Spinal cord (tissue), 10 donors: ENCODE measurements at places on chromosomes 5 and 9. TPM values are rescaled to one million over a fixed set of nuclear protein-coding genes. Genes with fewer than 3 reads are reported as not detected.

Gene PCDHGA12
- 8.5 TPM for total RNA-seq

DNA sequence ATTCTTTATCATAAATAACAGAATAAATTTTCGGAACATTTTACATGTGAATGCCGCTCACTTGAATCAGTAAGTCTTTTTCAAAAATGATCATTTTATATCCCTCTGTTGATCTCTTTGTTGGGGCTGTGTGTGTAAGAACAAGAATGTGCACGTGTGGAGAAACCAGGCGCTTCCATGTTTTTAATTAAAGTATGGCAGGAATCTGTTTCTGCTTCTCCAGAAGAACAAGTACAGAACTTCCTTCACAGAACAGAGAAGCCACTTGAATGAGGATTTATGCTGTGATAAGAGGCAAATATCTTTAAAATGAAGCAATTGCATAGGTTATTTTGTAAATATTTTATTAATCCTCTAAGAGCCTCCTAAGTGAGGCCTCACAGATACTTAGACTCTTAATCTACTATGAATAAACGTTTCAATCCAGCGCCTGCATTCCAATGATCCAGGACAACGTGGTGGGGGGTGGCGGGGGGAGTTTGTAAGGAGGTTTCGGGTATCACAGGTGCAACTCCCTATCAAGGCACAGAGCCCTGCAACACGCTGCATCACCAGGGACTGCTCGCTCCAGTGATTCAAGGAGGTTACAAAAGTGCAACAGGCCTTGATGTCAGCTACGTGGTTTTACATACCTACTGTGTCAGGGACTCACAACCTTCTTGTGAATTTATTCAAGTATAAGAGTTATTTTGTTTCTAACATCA is 409.2 kb downstream of the BNC2 start:
- no peak for DNase-seq

DNA sequence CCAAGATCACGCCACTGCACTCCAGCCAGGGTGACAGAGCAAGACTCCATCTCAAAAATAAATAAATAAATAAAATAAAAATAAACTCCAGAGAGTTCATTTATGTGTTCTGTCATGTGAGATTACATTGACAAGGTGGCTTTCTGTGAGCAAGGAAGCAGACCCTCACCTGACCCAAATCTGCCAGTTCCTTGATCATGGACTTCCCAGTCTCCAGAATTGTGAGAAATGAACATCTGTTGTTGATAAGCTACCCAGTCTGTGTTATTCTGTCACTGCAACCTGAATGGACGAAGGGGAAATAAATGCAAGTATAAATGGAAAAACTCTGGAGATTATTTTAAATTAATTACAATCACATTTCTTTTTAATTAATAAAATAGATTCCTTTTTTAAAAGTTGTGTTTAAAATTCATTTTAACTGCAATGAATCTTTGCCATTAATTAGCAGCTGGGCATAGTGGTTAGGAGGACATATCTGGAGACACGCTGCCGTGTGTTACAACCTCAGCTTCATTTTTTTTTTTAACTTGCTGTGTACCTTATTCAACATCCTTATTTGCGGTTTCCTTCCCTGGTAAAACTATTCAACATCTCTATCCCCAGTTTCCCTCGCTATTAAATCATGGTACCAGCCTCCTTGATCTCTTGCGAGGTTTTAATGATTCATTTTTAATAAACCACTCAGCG is 376.4 kb downstream of the CHSY3 start:
- DNase-seq: no peak

Gene CXCL14
- 13.0 TPM for total RNA-seq

Gene ANKRD34B
- 0.39 TPM for total RNA-seq

GRCh38 chr5:74631081-74631953 is 9.2 kb downstream of the ENC1 start:
- no peak for DNase-seq

Gene ADAMTSL2
- total RNA-seq: 6.9 TPM

DNA sequence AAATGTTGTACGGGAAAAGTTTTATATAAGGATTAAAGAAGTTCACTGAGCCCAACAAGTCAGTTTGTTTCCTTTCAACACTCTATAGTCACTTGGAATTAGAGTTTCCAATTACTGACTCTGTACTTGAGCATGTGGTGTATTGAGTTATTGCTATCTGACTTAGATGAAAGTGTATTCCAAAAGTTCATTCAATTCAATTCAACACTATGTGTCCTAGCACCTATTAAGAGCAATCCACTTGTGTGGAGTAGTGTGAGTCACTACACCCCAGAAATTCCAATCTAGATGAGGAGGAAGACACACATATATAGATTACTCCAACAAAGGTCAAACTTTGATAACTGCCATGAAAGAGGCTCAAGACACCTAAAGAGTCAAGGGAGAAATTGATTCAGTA is 98.2 kb upstream of the SLCO6A1 start:
- no peak for DNase-seq

DNA sequence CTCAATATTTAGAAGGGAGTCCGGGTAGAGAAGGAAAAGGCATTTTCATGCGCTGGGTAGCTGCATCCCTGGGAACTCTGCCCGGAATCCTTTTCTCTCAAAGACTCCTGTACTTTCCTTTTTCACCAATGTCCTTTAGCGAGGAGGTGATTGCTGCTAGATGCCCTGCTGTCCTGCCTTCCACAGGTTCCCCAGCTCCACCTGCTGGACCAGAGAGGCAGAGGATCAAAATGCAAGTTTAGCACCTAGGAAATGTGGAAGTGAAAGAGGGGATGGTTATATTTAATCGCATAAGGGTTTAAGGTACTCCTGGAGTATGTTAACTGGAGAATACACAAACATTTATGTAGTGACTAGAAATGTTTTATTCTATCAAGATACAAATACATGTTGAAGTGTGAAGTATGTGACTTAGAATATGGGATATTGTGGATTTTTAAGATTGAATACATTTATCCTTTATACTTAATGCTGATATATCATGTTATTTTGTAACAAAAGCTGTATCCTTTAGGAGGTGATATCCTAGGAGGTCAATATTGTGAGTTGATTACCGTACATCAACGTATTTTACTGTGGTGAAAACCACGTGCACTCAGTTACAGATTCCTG is 145.7 kb downstream of the ARHGAP26 start:
- no peak for DNase-seq

Gene CDH6
- total RNA-seq: 39.8 TPM

DNA sequence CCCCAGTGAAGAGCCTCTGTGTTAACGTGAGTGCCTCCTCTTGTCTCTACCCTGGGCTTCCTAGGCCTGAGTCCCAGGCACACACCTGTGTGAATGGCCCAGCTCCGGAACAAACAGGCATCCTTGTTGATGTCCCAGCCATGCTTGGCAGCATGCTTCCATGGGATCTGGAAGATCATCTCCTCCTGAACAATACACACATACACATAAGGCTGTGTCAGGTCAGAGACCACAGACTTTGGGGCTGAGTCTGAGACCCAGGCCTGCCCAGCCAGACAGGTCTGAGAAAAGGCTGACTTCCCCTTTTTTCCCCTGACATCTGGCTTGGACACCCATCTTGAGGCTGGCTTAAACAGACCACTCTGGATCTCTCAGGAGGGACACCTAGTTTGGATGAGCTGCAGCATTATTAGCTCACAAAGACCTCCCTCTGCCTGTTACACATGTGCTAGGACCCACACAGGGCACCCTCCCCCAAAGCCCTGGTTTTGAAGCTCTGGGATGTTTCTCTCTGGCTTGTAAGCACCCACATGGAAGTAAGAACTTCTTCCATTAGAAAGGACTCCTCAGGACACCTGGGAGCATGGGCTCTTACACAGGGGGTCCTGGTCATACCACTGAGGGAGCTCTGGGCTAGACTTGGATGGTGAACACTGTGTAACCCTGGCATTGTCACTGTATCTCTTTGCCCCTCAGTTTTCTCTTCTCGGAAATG is 2.6 kb downstream of the IRF1 start:
- DNase-seq: no peak

DNA sequence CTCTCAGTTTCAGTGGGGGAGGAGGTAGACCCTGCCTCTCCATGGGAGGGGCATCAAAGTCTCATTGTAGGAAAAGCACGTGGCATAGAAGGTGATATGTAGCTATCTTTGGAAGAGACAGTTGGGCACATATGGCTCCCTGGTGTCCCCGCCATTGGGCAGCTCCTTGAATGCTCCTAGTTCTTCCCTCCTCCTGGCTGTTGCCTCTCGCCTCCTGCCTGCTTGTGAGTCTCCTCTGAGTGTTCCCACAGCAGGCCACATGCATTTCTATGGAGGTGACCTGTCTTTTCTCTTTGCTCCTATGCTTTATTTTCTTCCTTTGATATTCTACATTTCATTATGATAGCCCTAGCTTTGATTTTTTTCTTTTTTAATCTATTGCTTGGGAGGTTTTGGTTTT is 138.5 kb downstream of the ARHGAP26 start:
- no peak for DNase-seq

GRCh38 chr9:88219601-88220000 is 81.3 kb upstream of the SPATA31C2 start:
- no peak for DNase-seq

- DNase-seq: peak; percentile 54
These were observed 195.7 kb downstream of the CDK5RAP2 start for GRCh38 chr9:120383999-120384924.

DNA sequence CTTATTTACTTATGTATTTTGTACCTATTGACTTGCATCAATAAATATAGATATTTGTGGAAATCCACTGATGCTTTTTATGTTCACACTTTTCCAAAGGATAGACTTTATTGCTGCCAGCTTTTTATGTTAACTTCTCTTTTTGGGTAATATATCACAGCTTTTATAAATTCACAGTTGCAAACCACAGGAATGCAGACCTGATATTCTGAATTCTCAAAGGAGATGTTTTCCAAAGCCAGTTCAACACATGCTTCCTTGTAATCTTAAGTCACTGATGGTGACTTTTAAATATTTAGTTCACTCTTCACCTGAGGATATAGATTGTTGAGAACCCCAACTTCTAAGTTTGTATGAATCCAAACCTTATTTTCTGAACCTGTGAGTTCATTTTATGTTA is 223.4 kb upstream of the PRR16 start:
- no peak for DNase-seq

DNA sequence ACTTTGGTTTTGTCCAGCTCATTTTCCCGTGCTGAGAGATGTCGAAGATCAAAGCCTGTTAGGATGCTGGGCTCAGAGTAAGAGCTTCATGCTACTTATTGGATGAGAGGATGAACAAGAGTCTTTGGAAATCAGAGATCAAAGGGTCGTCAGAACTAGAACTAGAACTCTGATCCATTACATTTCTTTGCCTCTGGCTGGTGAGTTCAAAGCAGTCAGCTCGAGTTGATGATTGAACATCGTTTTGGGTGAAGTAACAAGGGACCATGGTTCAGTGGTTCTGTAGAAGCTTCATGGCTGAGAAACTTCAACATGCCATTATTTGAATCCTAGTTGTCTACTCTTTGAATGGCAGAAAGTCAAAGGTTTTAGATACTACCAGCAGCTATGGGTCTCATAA is 320.3 kb downstream of the ARHGEF28 start:
- no peak for DNase-seq

Gene GAPT
- total RNA-seq: 1.3 TPM

DNA sequence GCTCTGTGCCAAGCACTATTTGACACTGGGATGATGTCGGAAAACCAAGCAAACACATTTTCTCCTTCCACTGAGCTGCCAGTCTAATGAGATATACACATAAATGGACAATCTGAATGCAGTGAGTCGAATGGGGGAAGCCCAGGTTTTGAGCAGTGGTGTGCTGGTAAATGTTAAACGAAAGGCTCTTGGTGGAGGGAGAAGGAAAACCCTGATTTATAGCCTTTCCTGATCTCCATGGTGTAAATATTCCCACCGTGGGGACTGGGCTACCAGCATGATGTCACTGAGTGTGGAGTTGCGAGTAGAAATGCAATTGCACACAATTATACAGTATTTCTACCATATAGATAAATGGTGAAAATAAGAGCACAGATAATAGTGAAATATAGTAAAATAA is 5.0 kb upstream of the GSN start:
- DNase-seq: no peak

DNA sequence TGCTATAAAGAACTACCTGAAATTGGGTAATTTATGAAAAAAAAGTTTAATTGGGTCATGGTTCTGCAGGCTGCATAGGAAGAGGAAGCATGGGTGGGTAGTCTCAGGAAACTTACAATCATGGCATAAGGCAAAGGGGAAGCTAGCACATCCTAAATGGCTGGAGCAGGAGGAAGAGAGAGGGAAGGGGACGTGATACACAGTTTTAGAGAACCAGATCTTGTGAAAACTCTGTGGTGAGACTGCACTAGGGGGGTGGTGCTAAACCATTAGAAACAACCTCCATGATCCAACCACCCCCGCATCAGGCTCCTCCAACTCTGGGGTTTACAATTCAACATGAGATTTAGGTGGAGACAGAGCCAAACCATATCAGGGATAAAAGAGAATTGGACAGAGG is 624.2 kb downstream of the PRR16 start:
- DNase-seq: no peak

DNA sequence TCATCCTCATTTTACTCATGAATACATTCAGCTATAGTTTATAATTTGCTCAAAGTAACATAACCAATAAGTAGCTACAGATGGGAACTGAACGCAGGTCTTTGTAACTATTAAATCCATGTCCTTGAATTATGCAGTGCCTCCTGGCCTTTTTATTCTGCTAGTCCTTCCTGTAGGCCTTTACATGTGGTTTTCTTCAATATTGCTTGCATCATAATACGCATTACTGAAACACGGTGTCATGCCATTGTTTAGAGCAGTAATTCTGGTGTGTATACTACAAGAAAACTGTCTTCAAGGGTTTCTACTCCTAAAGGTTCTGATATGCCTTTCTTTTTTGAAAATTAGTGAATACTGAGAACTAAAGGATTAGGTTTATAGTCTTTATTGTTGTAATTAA is 20.7 kb downstream of the CWC27 start:
- no peak for DNase-seq

DNA sequence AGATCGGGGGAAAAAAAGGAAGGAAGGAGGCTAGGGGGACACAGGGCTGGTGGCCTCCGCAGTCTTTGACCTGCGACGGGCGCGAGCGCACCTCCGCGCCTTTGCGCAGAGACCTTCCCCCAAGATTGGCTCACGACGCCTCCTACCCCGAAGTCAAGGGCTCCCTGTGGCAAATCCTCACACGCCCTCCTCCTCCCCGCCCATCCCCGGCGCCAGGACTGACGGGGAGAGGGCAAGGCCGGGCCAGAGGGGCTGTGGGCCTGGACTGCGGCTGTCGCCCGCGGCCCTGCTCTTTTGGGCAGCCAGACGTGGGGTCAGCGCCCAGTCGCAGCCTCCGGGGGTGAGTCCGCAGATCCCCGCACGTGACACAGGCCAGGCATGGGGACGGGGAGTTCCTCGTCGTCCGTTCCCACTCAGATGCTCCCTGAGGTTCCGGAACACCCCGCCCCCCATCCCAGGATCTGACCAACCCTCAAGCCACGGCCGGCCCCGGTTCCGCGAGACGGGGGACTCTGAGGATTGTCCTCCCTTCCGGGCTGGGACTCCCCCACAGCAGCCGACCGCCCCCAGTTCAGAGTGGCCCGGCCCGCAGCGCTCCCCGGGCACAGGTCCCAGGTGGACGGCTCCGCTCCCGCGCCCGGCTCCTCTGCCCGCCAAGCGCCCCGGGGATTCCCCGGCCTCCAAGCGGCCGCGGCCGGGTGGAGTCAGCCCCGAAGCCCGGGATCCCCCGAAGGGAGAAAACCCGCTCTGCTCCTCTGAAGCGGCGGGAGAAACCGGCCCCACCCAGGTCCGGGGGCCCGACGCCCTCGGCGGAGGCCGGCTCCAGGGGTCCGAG is 543 bp upstream of the ANKRD33B start:
- no peak for DNase-seq

GRCh38 chr9:14511452-14511851 is 181.8 kb downstream of the ZDHHC21 start:
- no peak for DNase-seq

GRCh38 chr5:71880536-71880935 is 161.5 kb downstream of the CARTPT start:
- DNase-seq: no peak

- no peak for DNase-seq
These were observed 358.8 kb downstream of the MAN2A1 start for GRCh38 chr5:110048491-110048890.
